ENCODE measurements at places on chromosomes 12 and 14.

DNA sequence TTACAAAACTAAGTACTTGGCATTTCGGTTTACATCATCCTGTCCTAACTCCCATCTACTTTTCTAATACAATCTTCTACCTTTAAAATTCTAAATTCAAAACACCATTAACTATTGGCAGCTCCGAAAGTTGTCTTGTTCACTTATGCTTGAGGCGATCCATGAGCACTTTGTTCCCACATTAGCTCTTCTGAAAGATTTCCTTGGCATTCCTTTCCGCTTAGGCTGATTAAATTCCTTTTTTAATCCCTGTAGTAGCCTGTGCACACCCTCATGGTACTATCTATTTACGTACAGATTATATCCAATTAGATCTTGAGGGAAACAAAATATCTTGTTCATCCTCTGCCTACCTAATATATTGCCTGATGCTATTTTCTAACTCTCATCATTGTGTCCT is 480.7 kb downstream of the PRKD1 start:
- no peak for DNase-seq

GRCh38 chr14:64817631-64818030 is 62.1 kb downstream of the SPTB start:
- DNase-seq = no peak

GRCh38 chr12:49568442-49569162 is 660 bp upstream of the MCRS1 start:
- peak; percentile 61 for DNase-seq

DNA sequence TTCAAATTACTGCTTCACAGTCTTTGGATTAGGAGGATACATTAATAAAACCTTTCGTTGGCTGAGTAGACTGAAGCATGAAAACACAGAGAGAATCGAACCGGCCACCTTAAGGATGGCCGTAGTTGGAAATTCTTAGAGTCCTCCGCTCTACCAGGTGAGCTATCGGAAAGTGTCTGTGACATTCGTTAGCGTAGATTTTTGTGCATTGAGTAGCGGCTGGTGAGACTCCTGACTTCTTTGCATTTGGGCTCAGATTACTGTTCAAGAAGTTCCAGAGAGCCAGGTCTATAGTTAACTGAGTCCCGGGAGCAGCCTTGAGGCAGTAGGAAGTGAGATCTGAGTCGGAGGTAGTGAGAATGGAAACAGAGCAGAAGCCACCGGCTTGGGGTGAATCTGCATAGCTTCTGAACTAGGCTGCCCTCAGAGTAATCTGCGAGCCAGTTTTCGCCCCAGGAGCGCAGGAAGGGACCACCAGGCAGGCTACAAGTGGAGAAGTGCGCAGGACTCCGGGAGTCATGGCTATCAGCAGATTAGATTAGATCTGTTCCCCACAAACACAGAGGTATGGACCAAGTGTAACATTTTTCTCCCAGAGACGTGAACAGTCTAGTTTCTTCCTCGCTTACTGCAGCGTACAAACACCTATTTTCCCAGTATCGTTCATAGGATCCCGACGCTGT is 11.0 kb downstream of the OR6S1 start:
- peak; percentile 24 for DNase-seq

DNA sequence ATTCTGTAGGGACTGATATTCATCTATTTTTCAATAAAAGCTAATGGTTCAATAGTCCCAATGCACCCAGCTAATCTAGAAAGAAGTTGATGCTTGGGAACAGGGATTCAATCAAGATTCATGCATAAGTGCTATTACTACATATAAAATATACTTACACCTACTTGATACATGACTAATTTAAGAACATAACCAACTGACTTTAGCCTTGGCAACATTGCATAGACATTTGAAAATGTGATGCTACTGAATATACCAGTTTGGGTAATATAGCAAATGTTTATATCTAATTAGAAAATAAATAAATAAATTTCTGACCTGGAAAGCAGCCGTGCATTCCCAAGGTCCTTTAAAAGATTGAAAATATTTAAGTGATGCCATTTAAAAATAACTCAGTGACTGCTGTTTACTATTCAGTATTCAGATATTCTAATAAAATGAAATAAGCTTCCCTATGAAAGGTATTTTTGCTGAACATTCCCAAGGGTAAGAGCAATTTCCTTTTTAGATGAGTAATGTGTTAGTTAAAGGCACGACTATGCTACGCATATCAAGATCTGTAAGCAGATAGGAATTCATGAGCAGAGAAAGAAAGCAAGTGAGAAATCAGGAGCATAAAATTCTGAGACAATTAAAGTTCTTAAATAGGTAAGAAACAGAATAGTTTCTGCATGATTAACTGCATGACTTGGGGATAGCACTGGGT is 160.6 kb upstream of the SYT1 start:
- DNase-seq = no peak

DNA sequence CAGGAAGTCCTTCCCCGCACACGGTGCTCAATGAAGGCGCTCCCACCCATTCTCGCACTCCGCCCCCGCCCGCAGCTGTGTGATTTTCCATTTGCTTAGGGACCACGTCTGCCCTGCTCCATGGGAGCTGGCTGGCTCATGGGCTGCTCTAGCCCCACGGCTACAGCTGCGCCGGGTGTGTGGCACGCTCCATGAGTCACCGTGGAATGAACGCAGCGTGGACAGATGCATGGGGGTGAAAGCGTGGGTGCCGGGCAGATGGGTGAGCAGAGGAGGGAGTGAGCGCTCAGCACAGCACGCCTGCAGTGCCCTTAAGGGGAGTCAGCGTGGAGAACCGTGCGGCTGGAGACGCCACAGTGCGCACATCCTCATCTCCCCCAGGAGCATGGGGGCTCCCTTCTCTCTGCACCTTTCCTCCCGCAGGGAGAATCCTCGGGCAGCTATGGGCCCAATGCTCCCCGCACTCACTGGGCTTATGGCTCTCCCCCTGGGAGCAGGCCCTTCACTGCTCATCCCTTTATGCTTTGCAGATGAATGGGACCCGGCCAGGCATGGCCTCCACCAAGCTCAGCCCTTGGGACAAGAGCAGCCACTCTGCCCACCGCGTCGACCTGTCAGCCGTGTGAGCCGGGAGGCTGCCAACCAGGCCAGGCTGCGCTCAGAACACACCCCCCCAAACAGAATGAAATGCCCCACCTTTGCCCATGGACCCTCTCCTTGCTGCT is 185.1 kb downstream of the ADGRD1 start:
- no peak for DNase-seq

- DNase-seq = no peak
Measured at GRCh38 chr14:92103363-92103989, 2.9 kb downstream of the ATXN3 start.

DNA sequence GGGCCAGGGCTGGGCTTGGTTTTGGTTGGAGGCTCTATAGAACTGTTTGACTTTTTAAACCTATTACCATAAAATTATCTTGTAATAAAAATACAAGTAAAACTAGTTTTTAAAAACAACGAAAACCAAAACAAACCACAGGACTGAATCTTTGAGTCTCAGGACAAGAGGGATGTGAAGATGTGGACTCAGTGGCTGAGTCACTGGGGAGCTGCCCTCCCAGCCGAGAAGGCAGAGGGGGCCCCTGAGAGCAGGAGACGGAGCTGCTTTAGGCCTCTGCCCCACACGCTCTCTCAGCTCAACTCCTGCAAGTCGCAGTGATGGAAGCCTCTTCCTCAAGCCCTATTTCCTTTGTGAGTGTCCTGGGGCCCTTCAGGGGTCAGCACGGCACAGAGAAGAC is 59.0 kb downstream of the CDC42BPB start:
- no peak for DNase-seq

DNA sequence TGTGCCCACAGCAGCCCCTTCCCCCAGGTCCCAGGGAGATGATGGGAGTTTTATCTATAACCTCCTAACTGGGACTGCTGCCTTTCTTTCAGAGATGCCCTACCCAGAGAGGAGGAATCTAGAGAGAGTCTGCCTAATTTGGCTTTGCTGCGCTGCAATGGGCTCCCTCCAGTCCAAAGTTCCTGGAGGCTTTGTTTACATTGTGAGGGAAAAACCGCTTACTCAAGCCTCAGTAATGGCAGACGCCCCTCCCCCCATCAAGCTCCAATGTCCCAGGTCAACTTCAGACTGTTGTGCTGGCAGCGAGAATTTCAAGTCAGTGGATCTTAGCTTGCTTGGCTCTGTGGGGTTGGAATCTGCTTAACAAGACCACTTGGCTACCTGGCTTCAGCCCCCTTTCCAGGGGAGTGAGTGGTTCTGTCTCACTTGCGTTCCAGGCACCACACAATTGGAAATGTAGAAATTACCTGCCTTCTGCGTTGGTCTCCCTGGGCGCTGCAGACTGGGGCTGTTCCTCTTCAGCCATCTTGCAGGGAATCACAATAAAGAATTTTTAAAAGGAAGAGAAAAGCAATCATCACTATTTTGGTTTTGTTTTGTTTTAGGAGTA is 262.5 kb downstream of the FOXG1 start:
- peak; percentile 60 for DNase-seq

DNA sequence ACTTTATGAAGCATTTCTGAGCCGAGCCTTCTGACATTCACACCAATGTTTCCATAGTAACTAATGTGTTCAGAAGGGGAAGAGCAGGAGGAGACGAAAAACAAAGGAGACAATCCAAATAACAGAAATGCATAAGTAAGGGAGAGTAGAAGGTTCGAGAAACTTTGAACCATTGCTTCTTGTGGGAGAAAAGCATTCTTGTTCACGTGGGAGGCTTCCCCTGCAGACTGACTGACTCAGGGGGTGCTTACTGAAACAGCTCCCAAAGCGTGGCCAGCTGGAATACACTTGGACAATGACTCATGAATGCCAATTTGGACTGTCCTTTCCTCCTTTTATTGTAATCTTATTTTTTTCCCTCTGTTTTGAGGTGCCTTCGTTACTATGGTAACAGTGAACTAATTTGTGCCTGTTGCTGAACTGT is 73.9 kb downstream of the NEDD1 start:
- DNase-seq = peak; percentile 54

- peak; percentile 42 for DNase-seq
Measured at GRCh38 chr12:27052176-27052575, 29.8 kb downstream of the MED21 start.

- DNase-seq = peak; percentile 87
Measured at GRCh38 chr14:55107766-55108554, 21.1 kb upstream of the LGALS3 start.

DNA sequence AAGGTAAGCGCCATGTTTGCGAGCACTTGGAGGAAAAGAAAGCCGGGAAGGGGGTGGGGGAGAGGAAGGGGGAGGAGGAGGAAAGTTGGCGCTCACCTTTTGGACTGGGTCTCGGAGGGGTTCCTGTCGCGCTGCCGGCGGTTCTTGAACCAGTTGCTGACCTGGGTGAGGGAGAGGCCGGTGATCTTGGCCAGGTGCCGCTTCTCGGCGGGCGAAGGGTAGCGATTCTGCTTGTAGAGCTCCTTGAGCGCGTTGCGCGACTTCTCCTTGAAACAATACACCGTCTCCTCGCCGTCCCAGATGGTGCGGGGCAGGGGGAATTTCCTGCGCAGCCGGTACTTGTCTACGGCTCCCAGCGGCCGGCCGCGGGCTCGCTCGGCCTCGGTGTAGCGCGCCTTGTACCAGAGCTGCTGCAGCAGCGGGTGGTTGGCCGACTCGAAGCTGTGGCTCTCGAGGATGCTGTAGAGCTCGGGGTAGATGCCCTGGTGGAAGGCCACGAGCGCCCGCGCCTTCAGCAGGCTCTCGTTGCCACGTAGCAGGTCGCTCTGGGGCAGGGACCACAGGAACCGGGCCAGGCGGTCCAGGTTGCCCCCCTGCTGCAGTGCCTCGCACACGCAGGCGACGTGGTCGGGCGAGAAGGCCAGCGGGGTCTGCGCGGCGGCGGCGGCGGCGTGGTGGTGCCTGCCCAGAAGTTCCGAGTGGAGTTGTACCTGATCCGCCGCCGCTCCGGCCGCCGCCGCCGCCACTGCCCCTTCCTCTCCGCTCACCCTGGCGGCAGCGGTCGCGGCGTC is 840 bp downstream of the SIX4 start:
- peak; percentile 83 for DNase-seq

DNA sequence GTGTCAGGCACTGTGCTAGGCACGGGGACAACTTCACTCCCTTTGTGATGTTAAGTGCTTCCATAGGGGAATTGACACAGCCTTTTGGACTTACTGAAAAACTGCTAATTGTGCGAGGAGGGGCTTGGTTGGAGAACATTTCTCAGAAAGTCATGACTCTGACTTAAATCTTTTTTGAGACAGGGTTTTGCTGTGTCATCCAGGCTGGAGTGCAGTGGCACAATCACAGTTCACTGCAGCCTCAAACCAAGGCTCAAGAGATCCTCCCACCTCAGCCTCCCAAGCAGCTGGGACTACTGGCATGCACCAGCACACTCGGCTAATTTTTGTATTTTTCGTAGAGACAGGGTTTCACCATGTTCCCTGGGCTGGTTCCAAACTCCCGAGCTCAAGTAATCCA is 10.2 kb upstream of the LTBP2 start:
- DNase-seq = no peak

DNA sequence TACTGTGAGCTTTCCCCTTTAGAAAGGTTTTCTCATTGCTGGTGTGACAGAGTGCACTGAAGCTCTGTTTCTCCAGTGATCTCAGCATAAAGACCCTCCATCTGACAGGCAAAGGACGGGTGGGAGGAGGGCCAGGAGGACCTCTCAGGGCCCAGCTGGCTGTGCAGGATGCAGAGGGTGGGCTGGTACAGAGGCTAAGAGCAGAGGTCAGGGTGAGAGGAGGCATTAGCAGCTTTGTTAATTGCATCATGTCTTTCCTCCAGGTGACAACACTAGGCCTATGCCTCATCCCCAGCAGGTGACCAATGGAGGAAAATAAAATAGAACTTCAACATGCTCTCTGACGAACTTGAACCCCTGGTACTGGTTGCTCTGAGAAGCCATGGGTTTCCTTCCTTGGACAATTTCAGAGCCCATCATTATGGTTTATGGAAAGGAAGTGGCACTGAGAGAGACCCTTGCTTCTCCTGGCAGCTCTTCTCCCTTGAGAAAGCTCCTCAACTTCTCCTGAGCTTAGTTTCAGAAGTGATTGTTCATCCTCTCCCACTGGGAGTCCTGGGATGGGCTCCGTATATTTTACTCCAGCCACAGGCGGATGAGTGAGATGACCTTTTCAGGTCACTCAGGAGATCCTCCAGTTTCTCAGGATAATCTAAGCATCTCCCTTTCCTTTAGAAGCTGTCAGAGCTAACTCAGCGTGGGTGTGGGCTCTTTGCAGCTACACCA is 45.8 kb upstream of the ATP23 start:
- peak; percentile 43 for DNase-seq

DNA sequence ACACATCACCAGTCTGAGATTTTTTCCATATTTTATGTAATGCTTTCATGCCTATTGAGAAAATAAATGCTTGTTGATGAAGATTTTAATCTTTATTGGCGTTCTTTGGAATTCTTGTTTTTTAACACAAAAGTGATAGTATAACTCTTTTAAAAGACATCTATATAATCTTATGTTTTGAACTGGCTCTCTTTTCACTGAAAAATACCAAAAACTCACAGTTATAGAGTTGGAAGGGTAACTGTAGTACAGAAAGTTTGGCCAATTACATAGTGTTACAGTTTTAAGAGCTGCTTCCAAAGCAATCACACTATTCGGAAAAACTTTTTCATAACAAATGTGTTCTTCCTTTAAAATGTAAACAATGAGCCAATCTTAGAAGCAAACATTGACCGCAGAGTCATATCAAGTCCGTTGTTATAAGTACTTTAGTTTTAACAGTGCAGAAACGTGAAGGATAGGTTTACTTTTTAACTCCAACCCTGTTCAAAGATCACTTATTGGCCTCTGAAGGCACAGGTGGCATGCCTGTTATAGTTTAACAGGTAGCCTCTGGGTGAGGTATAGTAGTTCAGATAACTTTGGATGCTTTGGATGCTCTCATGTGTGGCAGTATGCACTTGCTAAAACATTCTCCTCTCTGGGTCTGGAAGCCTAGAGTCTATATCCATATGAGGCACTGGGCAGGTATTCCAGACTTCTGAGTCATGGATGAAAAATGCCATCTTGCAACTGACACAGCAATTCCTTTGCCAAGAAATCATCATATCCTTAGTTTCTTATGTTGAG is 12.1 kb upstream of the NTN4 start:
- DNase-seq = peak; percentile 77
